ENCODE measurements at places on chromosomes 6 and 20. TPM values are rescaled to one million over a fixed set of nuclear protein-coding genes. Genes with fewer than 3 reads are reported as not detected.

DNA sequence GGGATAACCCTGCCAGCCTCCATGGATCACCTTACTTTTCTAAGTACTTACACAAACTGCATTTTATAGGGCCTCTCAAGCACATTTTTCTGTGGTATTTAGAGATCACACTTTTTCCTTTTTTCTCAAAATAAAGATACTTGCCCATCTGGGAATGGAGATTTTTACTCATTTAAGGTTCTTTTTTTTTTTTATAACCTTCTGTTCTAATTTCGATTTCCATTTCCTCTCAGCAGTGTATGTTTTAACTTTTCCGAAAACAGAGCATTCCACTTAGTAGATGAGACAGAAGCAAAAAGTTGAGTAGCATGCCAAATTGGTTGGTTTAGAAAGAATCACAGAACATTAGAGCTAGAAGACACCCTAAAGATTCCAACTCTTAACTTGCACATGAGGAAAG, 214.3 kb downstream of the ARHGAP18 start:
- no peak for ATAC-seq

DNA sequence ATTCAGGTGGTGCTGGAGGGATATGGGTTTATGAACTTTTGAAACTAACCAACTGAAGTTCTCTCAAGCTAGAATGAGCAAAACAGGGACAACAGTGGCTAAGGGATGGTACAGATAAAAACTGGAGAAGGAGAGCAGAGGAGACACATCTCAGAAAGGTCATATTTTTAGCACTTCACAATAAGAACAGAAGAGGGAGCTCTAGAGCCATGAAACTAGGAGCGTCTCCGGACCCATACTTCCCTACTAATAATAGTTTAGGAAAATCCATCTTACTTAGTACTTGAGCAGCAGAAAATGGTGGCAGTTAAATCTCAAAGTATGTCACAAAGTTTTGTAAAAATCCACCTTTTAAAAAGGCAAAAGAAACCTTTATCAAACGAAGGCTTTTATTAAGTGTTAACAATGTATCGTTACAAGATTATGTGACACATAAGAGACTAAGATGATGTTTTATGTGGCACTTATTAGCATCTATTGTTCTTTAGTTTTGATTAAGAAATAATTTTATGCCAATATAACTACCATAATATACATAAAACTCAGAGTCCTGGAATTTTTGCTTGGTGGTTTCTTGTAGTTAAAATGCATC, 278.6 kb downstream of the TBC1D32 start:
- peak; percentile 63 for ATAC-seq

DNA sequence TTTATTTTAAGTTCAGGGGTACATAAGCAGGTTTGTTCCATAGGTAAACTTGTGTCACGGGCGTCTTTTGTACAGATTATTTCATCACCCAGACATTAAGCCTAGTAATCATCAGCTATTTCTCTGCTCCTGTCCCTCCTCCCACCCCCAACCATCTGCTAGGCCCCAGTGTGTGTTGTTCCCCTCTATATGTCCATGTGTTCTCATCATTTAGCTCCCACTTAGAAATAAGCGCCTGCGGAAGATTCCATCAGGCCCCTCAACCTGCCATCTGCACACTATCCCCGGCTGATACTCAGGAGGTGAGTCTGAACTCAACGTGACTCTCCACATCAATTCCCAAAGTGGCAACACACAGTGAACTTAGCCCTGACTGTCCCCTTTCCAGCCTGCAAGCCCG, 228.0 kb upstream of the SYNDIG1 start:
- ATAC-seq = no peak

- no peak for ATAC-seq
These were observed 145.5 kb downstream of the ERMARD start for GRCh38 chr6:169896826-169897456.

DNA sequence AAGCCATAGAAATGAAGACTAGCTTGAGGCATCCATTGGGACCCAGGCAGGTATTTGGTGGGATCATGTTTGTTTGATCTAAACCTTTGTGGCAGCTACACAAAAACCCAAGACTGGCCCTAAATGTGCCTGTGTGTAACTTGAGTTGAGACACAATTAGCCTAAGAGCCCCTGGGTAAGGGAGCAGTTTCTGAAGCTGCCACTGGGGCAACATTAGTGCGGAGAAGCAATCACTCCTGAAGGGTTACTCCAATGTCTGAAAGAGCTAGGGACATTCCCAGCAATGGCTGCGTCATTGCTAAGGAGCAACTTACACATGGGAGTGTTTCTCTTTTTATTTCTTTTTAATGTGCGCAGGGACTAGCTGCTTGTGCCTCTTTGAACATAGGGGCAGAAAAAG, 67.9 kb upstream of the EEF1E1 start:
- ATAC-seq = no peak

GRCh38 chr20:45933266-45934045, 1.0 kb upstream of the PCIF1 start:
- ATAC-seq = peak; percentile 51

- ATAC-seq = no peak
These were observed 12.5 kb downstream of the CD164 start for GRCh38 chr6:109369728-109370127.

- ATAC-seq = no peak
These were observed 6.5 kb downstream of the GSS start for GRCh38 chr20:34949120-34949519.

- no peak for ATAC-seq
These were observed 1.3 kb upstream of the PNISR start for GRCh38 chr6:99426451-99426757.

DNA sequence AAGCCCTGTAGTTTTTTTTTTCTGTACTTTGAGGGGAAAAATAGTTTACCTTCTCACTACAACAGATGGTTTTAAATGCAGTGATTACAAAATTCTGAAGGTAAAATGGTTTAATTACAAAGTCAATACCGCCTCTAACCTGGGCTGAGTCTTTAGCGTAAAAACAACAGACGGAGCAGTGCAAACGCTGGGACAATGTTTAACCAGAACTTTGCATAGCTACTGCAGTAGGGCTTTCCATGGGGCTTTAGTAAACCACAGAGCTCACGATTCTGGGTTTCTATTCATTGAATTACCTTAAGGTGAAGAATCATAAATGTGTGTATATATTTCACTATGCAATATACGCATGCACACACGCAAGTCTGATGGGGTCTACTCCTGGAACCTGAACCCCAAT, 77.9 kb downstream of the RFX6 start:
- no peak for ATAC-seq

GRCh38 chr20:52975029-52975732, 3.0 kb downstream of the TSHZ2 start:
- ATAC-seq = no peak

- ATAC-seq = no peak
These were observed 117.1 kb downstream of the SYNDIG1 start for GRCh38 chr20:24586523-24586840.

DNA sequence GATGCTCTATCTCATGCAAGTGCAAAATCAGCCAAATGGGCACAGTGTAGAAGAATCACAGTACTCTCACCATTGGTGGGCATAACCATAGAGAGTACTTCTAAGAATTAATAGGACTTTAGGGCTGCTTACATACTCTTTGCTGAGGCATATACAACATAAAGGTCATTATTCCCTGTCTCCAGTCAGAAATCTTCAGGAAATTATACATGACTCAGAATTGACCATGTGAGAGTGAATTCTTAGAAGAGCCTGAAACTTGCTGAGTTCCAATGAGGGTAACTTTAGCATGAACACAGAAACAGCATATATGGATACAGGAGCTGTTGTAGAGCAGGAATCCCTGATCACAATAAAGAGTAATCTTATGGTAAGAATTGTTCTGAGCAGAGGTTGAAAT, 498.7 kb downstream of the TENT5A start:
- ATAC-seq = no peak

GRCh38 chr20:45153147-45153546, 21.6 kb upstream of the PI3 start:
- no peak for ATAC-seq

DNA sequence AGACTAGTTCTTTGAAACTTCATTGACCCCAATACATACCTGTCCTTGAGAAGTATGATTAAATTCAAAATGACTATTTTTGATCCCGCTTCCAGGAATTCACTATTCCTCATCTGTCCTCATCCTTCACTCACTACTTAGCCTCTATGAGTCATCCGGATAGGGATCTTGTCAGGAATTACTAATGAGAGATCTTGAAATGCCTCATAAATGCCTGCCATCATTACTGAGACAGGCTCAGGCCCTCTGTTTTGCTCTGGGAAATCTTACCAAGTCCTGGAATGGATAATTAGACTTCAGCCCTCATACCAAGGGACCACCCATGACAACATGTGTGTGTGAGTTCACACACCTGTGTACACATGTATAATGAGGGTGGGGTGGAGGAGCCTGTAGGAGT, 2.8 kb upstream of the CYP24A1 start:
- ATAC-seq = no peak

DNA sequence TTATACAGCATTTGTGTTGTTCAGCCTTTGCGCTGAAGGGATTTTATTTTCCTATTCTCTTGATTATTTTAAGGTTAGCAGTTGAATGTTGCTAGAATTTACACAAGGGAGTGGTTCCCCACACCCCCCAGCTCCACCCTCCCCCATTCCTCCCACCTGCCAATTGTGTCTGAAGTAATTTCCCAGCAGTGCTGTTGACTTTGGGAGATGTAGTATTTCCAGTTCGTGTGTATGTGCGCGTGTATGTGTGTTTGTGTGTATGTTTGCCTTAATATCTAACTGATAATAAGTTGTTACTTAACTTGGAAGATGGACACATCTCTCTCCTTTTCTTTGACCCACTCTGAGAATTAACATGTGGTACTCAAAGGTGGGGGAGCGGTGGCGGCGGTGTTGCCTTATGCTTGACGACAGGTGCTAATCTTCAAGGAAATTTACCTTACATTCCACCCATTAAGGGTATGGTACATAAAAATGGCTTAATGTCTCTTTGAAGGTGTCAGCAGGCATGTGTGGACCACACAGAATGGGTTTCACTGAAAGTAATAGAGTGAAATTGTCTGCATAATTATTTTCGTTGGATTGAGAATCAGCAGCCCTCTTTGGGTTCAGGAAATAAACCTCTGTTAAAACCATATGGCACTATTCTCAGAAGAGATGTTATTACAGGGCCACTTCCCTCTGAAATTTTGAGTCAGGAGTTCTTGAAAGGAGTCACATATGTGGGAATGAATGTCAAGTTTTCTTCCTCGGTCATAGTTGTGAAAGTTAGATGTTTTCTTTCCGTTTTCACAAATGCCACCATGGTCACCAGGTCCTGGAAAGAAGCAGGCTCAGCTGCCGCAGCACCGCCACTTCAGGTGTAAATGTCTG, 95.6 kb upstream of the SUPT3H start:
- ATAC-seq = no peak

- no peak for ATAC-seq
These were observed 25.1 kb downstream of the ZC3H12D start for GRCh38 chr6:149459761-149460160.

DNA sequence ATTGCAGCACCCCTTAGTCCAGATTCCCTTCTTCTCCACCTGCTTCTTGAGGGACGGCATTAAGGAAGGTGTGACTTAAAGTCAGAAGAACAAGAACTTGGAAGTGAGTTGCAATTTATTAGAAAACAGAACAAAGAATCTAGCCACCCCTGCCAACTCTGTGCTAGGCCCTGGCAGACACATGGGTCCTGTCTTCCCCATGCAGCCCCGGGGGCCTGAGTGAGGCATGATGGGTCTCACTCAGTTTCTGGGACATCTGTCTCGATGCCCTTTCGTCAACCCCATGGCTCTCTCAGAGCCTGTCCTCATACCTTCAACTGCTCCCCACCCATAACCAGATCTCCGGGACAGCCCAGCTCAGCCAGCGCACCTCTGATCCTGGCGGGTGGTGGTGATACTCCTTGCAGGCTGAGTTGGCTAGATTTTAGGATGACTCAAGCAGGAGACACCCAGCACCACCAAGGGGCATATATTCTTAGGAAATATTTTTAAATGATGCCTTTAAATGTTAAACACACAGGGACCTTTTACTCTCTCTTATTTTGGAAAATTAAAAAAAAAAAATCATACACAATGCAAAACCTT, 143.2 kb upstream of the RNF24 start:
- peak; percentile 57 for ATAC-seq

DNA sequence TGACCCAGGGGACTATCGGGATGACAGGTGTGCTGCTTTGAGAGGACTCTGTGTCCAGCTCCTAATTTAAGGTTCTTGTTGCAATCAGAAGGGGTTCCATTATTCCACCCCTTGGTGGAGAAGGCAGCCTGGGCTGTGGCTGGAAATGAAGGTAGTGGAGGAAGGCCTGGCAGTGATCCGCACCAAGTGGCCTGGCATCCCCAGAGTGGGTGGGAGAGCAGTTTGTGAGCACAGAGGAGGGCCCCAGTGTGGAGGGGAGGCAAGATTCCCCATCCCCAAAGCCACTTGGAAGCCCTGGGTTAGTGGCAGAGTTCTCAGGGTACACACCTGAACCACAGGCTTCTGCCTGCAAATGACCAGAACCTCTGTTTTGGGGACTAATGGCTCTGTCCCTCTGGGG, 2.3 kb downstream of the TGM3 start:
- no peak for ATAC-seq

GRCh38 chr6:136334853-136335252, 45.2 kb upstream of the BCLAF1 start:
- ATAC-seq = no peak

DNA sequence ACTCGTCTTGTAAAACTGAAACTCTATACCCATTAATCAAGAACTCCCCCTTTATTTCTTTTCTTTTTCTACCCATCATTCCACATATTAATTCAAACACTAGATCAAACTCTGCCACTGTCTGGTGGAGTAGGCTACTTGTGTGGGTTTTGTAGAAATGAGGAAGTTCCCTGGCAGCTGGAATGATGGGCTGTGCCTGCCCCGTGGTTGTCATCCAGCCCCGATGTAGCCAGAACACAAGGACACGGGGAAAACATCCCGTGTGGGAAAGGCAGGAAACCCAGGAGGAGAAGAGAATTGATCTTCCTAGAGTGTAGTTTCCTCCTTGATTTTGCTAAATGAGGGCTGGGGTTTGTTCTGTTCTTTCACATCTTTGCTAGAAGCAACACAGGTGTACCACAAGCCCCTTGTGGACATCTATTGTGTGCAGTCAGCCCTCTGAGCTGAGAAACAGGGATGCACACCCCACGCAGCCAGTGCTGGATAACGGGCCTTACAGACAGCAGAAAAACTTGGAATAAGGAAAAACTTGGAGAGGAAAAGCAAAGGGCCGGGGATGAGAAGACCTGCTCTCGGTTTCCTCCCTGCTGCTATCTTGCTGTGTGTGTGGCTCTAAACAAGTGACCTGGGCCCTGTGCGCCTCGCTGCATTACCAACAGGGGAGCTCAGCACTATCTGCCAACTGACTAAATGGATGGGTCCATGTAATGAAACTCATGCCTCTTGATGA, 88.0 kb downstream of the SCML4 start:
- ATAC-seq = no peak

DNA sequence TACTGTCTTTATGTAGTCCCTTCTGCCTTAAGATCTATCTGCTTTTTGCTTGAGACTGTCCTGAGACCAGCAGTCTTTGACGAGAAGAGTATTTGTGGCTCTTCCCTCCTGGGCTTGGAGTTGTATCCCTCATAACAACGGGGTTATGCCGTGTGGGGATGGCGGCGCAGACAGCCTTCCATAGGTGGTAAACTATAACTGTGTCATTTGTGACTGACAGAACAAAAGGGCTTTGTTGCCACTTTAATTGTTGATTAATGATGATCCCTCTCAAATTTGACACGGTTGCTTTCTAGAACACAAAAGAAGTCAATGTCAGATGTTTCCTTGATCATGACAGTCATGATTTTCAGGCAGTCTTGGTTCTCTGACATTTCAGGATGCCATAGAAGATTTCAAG, 196.6 kb downstream of the JARID2 start:
- no peak for ATAC-seq

The SMLR1 gene
- total RNA-seq = not detected

The KCNQ2 gene
- not detected for total RNA-seq

The SFT2D1 gene
- 26.6 TPM for total RNA-seq

The KCNG1 gene
- total RNA-seq = 9.9 TPM

The BNIP5 gene
- not detected for total RNA-seq

The TRIM38 gene
- total RNA-seq = 7.2 TPM

The GJA10 gene
- total RNA-seq = not detected

All from esophagus mucosa (tissue), 1 donor.